ENCODE measurements at places on chromosomes 7 and 10.

DNA sequence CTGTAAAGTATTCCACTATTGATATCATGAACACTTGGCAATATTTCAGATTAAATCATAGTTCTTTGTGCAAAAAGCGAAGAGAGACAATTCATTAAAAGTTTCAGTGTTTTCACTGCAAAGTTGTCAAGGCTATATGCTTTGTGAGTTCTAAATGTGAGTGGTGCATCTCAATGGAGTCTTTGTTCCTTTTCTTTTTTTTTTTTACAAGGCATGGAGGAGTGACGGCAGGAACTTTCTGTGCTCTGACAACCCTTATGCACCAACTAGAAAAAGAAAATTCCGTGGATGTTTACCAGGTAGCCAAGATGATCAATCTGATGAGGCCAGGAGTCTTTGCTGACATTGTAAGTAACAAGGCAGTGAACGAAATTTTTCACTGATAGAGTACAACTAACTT lies 84.5 kb downstream of the AASS start:
- no peak for DNase-seq

DNA sequence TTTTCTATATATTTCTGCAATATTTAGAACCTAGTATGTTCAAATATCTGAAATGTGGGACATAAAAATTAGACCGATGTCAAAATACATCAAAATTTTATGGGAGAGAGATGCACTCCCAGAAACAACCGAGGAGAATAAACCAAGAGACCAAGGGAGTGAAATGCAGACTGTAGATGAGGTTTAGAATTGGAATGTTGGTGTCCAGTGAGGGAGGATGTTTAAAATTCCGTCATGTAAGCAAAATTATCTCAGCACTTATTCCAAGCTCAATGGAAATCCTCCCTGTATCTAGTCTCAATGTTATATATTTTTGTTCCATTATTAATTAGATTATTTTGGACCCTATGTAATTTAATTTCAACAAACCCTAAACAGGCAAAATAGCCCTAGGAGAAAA lies 61.9 kb upstream of the MAGI2 start:
- no peak for DNase-seq

- DNase-seq: no peak
These were observed 323.1 kb downstream of the TFEC start for GRCh38 chr7:115707258-115708012.

GRCh38 chr7:151245360-151246101 lies 3.0 kb downstream of the SMARCD3 start:
- DNase-seq: no peak

- DNase-seq: no peak
These were observed 63.1 kb upstream of the ANKRD1 start for GRCh38 chr10:90983914-90984549.

GRCh38 chr7:143902332-143902899 lies 440 bp upstream of the TCAF1 start:
- no peak for DNase-seq

- no peak for DNase-seq
These were observed 69.4 kb downstream of the AMZ1 start for GRCh38 chr7:2757361-2757903.

GRCh38 chr7:92100534-92100933 lies 33.7 kb downstream of the CYP51A1 start:
- DNase-seq: no peak

- DNase-seq: no peak
These were observed 322.0 kb downstream of the FRMD4A start for GRCh38 chr10:14008740-14009080.

DNA sequence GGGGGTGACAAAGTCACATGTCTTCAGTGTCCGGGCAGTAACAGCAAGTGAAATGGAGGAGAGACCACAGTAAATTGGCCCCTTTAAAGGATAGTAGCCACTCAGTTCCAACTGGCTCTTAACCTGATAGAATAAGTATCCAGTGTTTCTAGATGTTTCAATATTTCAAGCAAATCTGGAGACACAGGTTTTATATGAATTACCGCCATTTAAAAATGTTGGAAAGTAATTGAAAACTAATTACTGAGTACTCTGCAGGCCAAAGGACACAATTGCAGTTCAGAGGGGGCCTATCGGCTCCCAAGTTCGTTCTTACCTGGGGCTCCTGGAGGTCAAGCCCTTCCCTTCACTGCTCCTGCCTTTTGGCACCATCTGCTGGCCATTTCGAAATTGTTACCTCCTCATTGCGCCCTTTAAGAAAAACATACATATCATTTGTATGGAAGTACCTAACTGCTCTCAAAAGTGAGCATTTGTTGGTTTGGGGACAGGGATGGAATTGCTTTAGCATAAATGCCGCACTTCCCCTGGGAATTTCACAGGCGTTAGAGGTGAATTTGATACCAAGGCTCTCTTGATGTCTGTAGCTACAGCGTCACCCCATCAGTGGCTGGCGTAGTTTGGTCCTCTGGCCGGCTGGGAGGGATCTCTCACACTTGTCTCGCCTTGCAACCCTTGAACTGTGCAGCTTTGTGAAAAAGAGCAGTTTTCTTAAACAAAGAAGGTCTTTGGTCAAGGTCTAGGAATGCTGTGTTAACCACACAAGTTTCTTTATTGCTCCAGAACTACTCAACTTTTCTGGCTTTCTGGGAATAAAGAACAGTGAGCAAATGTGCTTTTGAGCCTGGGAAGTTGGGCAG lies 220.0 kb downstream of the ARHGAP21 start:
- DNase-seq: no peak

DNA sequence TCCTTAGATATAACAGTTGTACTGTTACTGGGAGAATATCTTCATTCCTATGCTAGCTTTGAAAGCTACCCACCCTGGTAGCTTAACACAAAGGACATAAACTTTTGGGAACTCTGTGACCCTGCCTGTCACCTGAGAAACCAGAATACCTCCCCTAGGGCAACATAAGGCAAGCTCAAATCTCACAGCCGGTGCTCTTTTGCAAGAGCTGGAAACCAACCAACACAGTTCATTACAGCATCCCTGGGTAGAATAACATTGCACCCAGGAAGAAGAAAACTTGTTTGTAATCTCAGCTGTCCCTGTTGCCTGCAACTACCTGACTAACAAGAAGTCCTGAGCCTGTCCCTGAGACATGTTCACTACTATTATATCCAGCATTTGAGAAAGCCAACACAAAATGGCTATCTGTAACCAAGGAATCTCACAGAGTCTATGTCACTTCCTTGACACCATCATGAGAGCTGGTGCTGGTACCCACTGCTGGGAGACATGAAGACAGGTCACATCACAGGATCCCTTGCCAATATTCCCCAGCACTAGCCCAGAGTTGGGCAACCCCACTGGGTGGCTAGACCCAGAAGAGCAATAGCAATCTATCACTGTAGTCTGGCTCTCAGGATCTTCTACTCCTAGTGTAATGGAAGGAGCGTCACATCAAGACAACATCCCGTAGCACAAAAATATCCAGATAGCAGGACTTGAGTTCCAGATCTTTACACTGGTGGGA lies 31.3 kb downstream of the AKR1C3 start:
- DNase-seq: no peak

GRCh38 chr7:116653646-116654045 lies 18.4 kb upstream of the MET start:
- DNase-seq: no peak

DNA sequence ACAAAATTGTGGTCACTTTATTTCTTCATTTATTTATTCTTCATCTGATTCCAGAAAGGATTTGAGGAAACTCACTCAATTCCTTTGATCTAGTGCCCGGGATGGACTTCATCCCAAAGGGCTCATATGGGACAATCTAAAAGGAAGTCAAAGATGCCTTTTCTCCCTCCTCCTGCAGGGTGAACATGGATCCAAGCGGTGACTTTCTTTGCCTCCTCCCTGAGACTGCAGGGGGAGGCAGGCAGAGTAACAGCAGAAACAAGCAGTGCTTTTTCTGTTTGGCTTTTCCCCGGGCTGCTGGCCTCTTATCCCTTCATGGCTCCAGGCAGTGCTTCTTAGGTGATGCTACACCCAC lies 10.0 kb upstream of the DNMBP start:
- DNase-seq: no peak

DNA sequence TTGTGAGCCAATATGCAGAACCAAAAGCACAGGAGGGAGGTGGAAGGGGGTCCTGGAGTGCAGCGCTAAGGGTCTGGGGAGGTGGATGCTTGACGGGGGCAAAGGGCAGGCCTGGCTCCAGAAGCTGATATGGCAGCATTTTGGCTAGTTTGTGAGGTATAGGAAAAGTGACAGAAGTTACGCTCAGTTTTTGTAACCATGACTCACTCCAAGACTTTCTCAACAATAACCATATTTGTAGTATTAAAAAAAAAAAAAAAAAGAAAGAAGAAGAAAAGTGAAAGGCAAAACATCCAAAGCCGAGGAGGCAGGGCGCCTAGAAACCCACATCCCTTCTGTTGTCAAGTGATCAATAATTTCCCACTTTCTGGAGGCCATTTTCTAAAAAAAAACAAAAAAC lies 92.3 kb downstream of the RNF216 start:
- no peak for DNase-seq

DNA sequence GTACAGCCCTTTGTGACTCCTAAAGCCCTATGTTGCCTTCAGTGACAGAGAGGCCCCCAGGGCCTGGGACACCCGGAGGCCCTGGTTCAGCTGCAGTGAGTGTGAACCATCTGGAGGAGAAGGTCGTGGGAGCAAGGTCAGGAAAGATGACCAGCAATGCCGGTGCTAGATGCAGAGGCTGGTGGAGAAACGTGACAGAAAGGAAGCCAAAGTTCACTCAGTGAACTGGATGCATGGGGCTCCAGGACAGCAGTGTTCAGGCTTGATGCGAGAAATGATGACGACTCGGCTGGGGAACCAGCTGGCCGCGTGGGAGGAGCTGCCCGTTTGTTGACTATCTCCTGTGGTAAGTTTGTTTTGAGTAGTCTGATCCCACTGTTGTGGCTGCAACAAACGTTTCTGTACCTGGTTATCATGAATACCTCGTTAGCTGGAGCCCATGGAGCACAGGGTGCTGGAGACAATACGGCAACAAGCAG lies 54.1 kb upstream of the MKRN1 start:
- DNase-seq: no peak

DNA sequence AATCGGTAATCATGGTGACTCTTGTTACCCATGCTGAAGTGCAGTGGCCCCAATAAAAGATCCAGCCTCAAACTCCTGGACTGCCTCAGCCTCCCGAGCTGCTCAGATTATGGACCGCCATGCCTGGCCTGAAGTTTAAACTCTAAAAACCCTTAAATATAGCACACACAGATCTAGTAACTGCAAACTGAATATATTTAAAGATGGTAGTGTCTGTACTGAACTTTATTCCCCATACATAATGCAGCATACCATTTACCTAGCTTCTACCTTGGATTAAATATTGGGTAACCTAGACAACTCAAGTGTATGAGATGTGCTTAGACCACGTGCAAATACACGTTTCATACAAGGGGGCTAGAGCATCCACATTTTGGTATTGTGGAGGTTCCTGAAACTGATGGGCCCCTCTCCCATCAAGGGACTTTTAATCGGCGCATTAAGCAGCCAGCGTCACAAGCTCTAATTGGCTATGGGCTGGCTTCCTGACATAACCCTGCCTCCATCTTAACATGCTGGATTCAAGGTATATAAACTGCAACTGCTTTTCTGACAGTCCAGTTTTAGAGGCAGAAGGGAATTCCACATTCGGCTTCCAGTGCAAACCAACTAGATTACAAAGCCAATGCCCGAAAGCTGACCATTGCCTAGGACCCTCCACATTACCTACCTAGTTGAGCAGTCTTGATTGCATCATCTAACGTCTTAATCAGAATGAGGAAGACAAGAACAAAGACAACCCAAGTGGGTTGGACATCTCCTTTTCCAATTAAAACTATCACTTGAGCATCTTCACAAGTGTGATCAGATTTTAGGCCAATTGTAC lies 13.0 kb downstream of the HNRNPA2B1 start:
- no peak for DNase-seq

GRCh38 chr7:70730451-70731110 lies 401.4 kb upstream of the GALNT17 start:
- DNase-seq: no peak

DNA sequence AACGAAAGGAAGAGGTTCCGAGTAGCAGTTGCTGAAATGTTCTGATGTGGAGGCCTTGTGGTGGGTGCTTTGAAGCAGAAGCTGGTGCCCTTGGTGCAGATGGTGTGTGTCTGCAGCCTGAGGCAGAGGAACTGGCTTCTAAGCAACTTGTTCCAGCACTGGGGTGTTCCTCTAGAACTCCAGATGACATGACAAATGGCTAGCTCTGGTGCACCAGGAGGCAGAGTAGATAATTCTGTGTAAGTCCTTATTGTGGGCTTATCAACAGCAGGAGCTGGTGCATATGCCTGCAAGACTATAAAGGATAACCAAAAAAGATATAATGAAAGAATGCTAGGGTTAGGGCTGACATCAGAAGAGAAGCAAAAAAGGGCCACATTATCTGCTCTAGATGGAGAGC lies 76.5 kb downstream of the ARL5B start:
- DNase-seq: no peak

- DNase-seq: no peak
These were observed 162.1 kb downstream of the SND1 start for GRCh38 chr7:127813991-127814541.

- no peak for DNase-seq
These were observed 331.5 kb downstream of the CRPPA start for GRCh38 chr7:16089801-16090200.

GRCh38 chr10:98326621-98327027 lies 58.6 kb upstream of the LOXL4 start:
- DNase-seq: no peak

DNA sequence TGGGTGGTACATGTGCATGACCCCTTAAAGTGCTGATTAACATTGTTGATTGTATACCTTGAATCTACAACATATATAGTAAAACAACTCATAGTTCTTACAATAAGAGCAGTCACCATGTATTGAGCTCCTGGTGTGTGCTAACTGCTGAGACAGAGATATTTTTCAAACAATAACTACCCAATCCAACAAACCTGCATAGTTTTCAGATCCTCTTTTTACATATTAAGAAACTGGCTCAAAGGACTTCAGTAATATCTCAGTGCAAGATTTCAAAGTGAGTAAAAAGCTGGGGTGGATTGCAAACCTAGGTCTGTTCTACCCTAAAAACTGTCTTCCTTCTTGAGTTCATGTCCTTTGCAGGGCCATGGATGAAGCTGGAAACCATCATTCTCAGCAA lies 272.2 kb downstream of the SNX13 start:
- no peak for DNase-seq

- no peak for DNase-seq
These were observed 568.3 kb downstream of the INHBA start for GRCh38 chr7:41134300-41135255.

DNA sequence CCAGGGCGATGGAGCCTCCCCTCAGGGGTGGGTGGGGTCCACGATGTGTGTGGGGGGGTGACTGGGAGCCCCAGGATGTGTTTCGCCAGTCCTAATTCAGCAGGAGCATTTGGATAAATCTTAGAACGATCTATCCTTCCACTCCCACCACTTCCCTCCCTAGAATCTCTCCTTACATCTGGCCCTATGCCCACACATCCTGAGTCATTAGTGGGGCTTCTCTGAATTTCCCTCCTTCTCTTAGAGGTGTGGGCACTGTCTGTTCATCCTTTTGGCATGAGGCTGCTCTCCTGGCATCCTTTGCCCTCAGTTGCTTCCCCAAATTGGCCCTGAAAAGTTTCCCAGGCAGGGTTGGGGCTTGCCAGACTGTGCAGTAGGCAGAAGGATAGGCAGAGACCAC lies 1.6 kb downstream of the GHRHR start:
- no peak for DNase-seq
